ENCODE measurements at places on chromosomes 6 and 20. TPM values are rescaled to one million over a fixed set of nuclear protein-coding genes. Genes with fewer than 3 reads are reported as not detected.

PPP1R16B gene
- total RNA-seq: 0.33 TPM

ELOVL2 gene
- 0.16 TPM for total RNA-seq

GHRH gene
- total RNA-seq: not detected

KIZ gene
- 55.3 TPM for total RNA-seq

PXDC1 gene
- total RNA-seq: 39.4 TPM

BPIFA1 gene
- not detected for total RNA-seq

CAGE1 gene
- 0.33 TPM for total RNA-seq

CALHM6 gene
- 1.6 TPM for total RNA-seq

TP53TG5 gene
- total RNA-seq: not detected

DEFB124 gene
- total RNA-seq: not detected

ERVFRD-1 gene
- total RNA-seq: not detected

ACTL10 gene
- total RNA-seq: 2.5 TPM

CPXM1 gene
- total RNA-seq: 3.8 TPM

KCNK15 gene
- total RNA-seq: 8.5 TPM

MAN1A1 gene
- total RNA-seq: 93.1 TPM

SLC22A23 gene
- 7.8 TPM for total RNA-seq

PTPRT gene
- not detected for total RNA-seq

PI3 gene
- not detected for total RNA-seq

MYLK4 gene
- total RNA-seq: 0.98 TPM

HLA-DQA1 gene
- not detected for total RNA-seq

HLA-DPA1 gene
- 0.18 TPM for total RNA-seq

ROS1 gene
- 0.18 TPM for total RNA-seq

LHFPL5 gene
- not detected for total RNA-seq

SLC22A7 gene
- not detected for total RNA-seq

ETV7 gene
- total RNA-seq: 0.09 TPM

NSFL1C gene
- total RNA-seq: 24.1 TPM

ZNF451 gene
- 70.4 TPM for total RNA-seq

EYS gene
- total RNA-seq: 0.09 TPM
